ENCODE measurements at places on chromosomes 1 and 21. TPM values are rescaled to one million over a fixed set of nuclear protein-coding genes. Genes with fewer than 3 reads are reported as not detected.

DNA sequence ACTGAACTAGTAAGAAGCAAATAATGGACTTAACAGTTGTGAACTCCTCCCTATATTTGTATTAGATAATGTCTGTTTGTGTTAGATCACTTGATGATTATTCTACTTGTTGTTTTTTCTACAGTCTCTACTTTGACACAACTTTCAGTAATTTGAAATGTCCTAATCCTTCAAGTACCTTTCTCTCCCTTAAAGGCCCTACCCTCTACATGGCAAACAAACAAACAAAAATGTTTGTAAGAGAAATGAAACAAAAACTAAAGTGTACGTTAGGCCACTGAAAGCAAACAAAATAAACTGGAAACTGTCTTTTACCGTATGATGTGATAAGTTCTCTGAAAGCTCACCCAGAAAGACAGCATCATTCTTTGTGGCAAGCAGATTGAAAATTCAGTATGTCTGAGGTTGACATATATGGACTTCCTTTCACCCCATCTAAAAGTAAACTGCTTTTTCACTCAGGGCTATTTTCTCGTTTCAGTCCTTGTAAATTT lies 255.9 kb upstream of the SNX7 start:
- DNase-seq: no peak

- no peak for DNase-seq
These were observed 1.3 kb upstream of the CD5L start for GRCh38 chr1:157842939-157843338.

DNA sequence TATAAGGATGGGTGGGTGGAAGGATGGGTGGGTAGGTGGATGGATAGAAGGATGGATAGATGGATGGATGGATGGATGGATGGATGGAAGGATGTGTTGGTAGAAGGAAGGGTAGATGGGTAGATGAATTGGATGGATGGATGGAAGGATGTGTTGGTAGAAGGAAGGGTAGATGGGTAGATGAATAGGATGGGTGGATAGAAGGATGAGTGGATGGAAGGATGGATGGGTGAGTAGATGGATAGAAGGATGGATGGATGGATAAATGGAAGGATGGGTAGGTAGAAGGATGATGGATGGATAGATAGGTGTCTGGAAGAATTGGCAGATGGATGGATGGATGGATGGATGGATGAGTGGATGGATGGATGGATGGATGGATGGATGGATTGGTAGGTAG lies 6.0 kb downstream of the MASP2 start:
- DNase-seq: no peak

DNA sequence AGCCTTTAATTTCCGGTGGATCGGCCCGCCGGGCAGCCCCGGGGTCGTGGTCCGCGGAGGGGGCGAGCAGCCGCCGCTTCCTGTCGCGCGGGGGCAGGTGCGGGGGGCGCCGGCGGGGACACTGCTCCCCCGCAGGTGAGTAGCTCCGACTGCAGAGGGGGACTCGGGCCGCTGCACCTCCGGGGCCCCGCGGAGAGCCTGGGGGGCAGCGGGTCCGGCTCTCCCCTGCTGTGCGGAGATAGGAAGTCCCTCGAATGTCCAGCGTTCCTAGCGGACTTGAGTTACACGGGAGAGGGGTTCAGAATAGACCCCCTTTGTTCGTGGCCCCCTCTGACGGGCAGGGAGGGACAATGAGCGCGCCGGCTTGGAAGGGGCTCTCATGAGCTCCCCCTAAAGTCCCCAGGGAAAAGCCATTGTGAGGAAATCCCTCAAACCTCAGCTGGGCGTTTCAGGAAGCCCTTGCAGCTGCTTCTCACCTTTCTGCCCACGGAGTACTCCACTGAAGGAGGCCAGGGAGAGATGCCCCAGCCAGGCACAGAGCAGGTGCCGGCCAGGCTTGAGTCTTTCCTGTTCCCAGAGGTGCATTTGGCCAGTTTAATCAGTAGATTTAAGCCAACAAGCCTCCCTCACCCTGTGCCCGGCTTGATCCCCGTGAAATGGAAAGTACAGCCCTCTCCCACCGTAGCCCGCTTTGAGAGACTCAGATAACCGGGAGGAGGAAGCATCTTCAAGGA lies 925 bp downstream of the PDE9A start:
- DNase-seq: no peak

DNA sequence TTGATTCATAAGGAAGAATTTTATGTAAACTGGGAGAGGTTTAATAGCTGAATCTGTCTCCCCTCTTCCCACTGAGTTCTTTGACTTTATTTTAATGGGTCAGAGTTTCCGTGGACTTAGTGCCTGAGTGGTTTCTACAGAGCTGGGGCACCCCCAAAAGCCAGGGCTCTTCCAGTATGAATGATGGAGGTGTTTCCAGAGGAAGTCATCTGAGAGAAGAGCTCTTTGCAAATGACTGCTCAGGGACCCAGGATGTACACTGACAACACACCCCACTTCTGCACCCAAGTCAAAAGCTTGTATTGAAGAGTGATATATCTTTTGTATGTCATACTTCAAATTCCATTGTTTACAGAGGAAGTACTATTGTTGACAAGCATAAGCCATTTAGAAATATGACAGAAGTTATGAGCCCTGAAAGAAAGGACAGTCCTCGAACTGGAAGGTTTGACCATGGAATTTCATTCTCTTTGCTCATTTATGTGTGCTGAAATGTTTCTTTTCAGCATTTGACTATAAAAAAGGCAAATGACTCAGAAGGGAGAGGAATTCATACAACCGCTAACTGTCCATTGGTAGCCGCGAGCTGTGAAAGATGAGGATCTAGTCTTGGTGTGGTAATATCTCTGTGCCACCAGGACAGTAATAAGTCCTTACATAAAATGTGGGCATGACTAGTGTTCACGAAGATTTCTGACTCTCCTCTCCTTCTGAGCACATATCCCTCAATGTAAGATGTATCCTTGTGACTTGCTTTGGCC lies 25.4 kb upstream of the LMX1A start:
- DNase-seq: no peak

- no peak for DNase-seq
These were observed 61.6 kb upstream of the RUNX3 start for GRCh38 chr1:24991697-24992096.

GRCh38 chr1:94797291-94797690 lies 22.9 kb upstream of the SLC44A3 start:
- no peak for DNase-seq

DNA sequence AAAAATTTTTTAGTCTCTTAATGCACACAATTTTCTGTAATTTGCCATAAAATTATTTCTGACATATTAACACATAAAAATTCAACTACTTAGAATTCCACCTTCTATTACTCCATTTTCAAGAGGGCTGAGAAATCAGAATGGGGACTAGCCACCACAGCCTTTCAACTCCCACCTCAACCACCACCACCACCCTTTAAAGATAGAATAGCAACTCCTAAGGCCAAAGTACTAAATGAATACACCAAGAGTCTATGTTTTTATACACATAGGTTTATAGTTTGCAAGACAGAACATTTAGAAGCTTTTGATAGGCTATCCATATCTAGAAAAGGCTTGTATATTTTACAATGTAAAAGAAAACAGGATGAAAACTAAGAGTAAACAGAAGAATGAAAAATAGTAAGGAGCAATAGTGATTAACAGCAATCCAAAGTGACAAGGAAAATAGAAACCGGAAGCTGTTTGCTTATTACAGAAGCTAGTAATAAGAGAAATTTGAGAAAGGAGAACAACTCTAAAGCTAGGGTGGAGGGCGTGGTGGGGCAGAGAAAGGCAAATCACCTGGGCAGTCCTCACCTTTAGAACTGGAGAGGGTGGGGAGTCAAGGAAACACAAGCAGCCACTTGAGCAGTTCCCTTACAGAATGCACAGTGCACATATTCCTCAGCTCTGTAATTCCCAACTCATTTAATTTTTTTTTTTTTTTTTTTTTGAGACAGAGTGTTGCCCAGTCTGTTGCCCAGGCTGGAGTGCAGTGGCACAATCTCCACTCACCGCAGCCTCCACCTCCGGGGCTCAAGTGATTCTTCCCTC lies 27.7 kb downstream of the EPS15 start:
- DNase-seq: no peak

DNA sequence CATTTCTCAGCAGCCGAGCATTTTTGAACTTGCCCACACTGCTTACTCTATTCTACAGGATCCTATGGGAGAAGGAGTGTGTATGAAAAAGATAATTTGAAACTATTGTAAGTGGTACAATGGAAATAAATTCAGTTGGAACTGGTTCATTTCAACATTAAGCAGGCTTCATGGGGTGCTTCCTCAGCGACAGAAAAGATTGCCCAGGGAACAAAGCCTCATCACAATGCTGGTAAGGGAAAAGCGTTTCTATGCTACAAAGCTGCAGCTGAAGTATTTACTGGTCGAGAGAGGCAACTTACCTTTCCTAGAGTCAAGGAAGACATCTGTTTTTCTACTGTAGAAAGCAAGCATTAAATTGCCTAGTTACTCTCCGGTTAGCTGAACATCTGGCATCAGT lies 568.2 kb upstream of the ZP4 start:
- DNase-seq: no peak

DNA sequence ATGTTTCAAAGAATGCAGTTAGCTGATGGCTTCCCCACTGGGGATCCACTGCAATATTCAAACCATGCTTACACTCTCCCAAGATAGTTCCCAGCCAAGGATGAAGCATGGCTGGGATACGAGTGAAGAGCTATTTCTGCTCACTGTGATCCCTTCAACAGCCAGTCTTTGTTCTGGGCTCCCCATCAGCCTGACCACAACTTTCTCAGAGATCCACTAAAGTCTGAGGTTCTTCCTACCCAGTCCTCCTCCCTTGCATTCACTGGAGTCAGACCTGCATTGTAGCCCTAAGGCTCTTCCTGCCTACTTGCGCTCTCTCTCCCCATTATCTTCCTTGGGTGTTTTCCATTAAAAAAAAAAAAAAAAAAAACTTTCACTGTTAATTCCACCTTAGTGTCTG lies 101.4 kb downstream of the TTLL7 start:
- no peak for DNase-seq

DNA sequence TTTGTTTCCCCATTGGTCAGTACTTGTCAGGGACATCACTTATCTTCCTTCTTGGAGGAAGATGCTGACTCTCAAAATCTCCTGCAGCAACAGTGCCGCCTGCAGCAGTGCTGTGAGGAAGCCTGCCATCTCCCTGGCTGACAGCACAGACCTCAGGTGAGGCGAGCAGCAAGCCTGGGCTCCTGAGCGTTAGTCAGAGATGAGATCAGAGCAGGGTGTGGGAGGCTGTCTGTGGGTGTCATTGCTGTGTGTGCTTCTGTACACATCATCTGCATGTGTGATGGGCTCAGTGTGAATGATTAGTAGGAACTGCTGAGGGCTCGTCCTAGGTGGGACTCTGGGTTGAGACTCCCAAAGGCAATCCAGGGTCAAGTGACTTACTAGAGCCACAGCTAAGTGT lies 6.1 kb downstream of the STRIP1 start:
- DNase-seq: no peak

DNA sequence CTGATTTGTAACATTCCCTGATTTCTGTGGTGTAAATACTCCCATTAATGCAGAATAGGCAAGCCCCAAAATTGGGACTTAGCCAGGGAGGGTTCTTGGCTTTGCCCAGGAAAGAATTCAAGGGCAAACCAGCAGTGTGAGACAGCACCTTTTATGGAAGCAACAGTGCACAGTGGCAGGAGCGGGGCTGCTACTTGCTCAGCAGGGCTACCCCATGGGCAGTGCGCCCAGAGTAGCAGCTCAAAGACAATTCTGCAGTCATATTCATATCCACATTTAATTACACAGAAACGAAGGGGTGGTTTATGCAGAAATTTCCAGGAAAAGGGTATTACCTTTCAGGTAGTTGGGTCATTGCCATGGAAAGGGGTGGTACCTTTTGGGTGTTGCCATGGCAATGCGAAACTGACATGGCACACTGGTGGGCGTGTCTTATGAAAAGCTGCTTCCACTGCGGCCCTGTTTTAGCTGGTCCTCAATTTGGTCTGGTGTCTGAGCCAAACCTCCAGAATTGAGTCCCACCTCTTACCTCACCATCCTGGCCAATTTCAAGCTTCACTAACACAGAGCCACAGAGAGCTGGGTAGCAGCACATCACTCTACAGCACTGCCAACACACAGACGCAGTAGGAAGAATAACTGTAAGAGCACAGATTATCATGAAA lies 35.9 kb downstream of the FHAD1 start:
- no peak for DNase-seq

- DNase-seq: no peak
These were observed 5.1 kb upstream of the HNRNPU start for GRCh38 chr1:244869364-244869827.

DNA sequence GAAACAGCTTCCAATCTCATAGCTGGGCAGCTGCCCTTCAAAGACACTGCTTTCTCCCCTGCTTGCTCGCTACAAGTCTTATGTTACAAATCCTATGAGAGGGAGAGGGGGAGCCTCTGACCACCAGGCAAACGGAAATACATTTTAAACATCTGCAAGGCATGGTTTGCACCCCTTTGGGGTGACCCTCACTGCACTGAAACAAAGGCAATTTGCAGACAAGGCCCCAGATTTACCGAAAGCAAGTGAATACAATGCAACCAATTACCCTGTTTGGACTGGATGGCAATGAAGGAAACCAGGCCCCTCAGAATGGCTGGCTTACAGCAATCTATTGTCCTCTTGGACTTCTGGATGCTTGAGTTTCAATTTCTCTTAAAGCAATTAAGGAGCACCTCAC lies 11.8 kb upstream of the ATP13A2 start:
- DNase-seq: no peak

GRCh38 chr1:232213928-232214327 lies 416.0 kb downstream of the SIPA1L2 start:
- no peak for DNase-seq

PIK3CD gene
- total RNA-seq: 4.1 TPM

HTR6 gene
- total RNA-seq: not detected

RCC1 gene
- total RNA-seq: 8.5 TPM

C1QTNF12 gene
- 0.57 TPM for total RNA-seq

AIM2 gene
- total RNA-seq: 0.51 TPM

Measured in Right ventricle myocardium inferior (tissue), 1 donor.